GM23338 (cell line): ENCODE measurements at places on chromosomes 16 and 17. TPM values are rescaled to one million over a fixed set of nuclear protein-coding genes. Genes with fewer than 3 reads are reported as not detected.

Gene TBC1D26
- polyA plus RNA-seq: 0.84 and 1.1 TPM in 2 replicates

Gene FADS6
- polyA plus RNA-seq: 0.35 and 0.42 TPM in 2 replicates

Gene GUCY2D
- 0.08 and 0.96 TPM in 2 replicates for polyA plus RNA-seq

Gene C16orf86
- polyA plus RNA-seq: 0.90 and 1.1 TPM in 2 replicates

Gene SPNS3
- not detected in 2 replicates for polyA plus RNA-seq

Gene TBC1D3G
- polyA plus RNA-seq: not detected in 2 replicates

Gene SMTNL2
- polyA plus RNA-seq: 1.3 and 3.1 TPM in 2 replicates

Gene CA7
- 2.1 and 2.6 TPM in 2 replicates for polyA plus RNA-seq

Gene MYH3
- polyA plus RNA-seq: 0.73 and 0.84 TPM in 2 replicates

Gene KRTAP1-5
- polyA plus RNA-seq: not detected in 2 replicates

Gene KRTAP4-1
- not detected in 2 replicates for polyA plus RNA-seq

Gene SYCE1L
- polyA plus RNA-seq: 5.8 and 5.9 TPM in 2 replicates

Gene LLGL2
- 62.5 and 71.9 TPM in 2 replicates for polyA plus RNA-seq
